ENCODE measurements at places on chromosomes 2 and 18.

GRCh38 chr2:86445436-86445835, 4.3 kb downstream of the KDM3A start:
- no peak for DNase-seq

DNA sequence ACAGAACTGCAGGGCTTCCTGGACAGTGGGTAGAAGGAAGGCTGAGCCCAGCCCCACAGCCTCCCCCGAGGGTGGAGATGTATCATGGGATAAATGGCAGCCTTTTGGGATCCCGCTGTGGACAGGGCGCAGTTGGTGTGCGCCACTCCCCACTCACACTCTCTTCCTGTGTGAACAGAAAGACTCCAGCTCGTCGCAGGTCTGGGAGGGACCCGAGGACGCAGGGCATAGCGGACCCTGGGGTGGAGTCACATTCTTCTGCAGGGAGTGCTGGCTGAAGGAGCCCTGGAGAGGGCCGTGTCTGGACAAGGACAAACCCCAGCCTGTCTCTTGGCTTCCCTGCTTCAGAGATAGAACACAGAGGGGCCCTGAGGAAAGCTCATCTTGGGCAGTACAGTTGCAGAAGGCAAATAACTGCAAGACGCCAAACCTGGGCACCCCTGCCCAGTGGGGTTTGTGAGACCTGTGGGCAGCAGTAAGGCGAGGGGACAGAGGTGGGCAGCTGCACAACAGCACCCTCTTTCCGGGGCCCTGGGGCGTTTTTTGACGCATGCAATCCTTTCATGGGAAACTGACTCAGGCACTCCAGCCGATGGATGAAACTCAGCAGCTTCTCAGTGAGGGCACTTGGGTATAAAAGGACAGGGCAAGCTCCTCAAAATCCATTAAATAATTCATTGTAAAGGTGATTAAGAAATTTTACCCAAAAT, 101.9 kb downstream of the USP40 start:
- no peak for DNase-seq

- DNase-seq: peak; percentile 75
Measured at GRCh38 chr2:236871500-236872001, 214.1 kb upstream of the COPS8 start.

- no peak for DNase-seq
Measured at GRCh38 chr2:41199334-41199733, 747.4 kb upstream of the SLC8A1 start.

DNA sequence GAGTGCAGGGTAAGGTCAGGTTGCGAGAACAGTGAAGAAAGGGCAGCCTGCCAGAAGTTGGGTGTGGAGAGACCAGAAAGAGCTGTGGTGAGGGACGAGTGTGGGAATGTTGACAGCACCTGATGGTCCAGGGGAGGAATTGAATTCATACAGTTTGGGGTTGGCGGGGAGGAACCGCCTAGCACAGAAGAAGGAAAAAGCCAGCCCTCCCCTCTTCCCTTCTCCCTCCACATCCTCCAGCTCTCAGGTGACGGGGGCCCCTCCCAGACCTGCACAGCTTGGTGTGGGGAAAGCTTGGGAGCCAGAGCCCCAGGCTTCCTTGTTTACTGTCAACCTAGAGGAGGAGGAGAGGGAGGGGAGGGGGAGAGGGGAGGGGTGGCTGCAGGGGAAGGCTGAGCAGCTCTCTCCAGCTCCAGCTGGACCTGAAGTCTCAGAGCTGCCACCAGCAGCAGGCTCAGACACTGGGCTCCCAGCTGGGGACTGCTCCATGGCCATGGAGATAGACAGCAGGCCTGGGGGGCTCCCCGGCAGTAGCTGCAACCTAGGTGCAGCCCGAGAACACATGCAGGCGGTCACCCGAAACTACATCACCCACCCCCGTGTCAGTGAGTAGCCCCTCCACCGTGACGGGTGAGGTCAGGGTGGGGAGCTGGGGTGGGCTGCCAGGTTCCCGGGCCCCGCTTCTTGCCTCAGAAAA, at the start of gene ATP6V1B1:
Gene ATP6V1B1, plus strand, starts transcription at position 433 of the 697 bp plus-strand sequence. Its CDS starts 55 bp downstream, at position 488.
- no peak for DNase-seq

- DNase-seq: no peak
Measured at GRCh38 chr2:29650631-29651097, 270.7 kb downstream of the ALK start.

DNA sequence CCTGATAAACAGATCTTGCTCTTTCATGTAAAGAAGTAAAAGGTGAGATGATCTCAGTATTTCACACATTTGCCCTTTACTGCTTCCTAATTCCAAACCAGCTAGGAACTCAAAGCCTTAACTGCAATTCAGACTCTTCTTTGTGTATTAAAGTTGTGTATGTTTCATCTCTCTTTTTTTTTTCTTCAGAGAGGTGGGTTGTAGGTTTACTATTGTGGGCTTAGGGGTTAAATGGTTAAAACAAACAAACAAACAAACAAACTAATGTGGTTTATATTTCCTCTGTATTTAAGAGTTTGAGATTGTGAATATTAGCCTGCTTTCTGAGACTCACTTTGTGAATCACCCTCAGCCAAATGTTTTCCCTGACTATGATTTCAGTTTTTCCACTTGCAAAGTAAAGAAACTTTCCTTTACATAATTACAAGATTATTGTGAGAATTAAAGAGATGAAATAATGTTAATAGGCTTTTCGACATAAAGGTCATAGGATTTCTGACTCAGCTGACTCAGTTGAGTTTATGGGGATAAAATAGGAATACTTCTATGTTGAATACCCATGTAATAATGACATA, 2.8 kb downstream of the GULP1 start:
- DNase-seq: no peak

DNA sequence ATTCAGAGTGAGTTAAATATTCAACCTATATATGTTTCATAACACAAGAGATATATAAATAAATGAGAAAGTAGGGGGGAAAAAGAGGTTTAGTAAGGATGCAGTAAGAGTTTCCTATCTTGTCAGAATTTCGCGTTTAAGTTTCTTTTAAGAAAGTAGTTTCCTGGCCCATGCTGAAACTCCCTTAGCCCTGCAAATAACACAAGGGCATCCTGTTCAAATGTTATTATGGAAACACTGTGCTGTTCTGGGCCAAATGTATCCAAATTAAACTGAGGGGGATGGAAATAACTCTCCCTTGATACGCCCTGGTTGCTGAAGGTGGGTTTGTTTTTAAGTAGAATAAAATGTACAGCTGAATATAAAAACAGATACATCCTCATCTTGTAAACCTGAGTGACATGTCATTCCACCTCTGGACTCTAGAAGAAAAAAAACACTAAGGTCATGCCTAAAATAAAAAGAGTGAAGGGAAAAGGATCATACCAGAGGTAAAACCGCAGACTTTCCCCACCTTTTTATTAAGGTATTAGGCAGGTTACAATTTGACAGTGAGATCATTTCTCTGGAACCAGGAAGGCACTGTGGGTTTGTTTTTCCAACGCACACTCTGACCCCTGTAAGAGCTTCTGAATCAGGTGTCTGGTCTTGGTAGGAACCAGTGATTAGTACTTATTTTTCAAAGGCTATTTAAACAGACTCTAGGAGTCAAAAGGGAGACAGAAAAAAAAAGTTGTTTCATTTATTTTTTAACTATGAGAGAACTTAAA, 16.7 kb downstream of the BCL2 start:
- no peak for DNase-seq
